ENCODE measurements at places on chromosomes 1 and 21.
A peak's percentile ranks its signal among the peaks of the same experiment; 100 is the strongest.

DNA sequence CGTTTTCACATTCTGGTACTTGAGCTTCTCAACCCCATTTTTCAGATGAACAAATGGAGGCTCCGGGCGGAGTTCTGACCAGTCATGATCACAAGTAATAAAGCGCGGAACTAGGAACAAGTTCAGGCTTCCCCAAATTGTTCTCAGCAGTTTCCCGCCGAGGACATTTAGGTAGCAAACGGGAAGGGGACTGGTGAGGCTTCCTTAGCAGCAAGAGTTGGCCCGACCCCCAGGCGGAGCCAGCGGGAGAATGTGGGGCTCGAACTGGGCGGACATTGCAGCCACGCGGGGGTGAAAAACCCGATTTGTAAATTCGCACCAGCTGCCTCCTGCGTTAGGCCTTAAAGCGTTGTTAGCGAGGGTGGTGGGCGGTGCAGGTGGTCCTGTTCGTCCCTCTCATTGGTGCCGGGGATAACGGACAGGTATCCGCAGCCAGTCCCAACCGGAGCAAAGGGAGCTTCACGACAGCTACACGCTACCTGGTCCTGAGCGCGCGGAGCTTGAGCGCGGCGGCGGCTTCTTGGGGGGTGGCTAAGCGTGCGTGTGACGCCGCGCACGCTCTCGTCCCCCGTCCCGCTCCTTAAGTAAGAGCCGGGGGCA, 15.3 kb downstream of the SEMA6C start:
- no peak for DNase-seq

DNA sequence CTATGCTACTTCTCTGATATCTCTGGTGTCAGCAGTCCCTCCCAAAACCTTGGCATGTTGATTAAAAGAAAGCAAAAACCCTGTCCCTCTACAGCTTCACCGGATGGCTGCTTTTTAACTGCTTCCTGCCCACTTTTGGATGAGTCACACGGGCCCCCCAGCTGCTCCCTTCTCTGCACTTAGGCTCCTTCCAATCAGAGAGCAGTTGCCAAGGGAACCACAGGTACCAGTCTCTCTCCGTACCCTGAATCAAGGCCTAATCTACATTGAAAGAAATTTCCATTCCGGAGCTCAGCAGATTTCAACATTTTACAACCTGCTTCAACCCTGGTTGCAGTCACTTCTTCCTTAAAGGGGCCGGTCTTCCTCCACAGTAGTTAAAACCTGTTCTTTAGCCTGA, 70.6 kb upstream of the GJB5 start:
- DNase-seq = no peak

DNA sequence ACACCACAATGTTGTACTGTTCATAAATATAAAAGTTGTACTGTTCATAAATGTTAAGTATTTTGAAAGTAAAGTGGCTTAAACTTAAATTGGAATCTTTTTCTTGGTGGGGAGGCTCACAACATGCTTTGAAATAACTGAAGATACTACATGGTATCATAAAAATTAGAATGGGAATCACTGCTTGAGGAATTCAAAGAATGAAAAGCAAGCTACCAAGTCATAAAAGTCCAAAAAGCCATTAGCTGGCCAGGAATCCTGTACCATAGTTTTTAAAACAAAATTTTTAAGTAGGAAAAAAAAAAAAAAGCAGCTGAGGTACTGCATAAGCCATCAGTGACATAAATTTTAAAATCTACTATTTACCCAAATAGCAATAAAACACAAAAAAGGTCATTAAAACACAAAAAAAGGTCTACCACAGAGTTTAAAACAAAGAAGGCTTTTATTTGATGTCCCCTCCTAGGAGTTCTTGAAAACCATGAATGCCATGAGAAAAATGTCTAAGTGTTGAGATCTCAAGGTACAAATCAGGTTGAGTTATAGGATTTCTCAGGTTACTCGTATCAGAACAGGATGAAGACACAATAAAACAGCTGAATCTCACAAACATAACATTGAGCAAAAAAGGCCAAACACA, 8.6 kb downstream of the ZZZ3 start:
- DNase-seq = no peak

GRCh38 chr1:180235077-180235501, 5.0 kb downstream of the LHX4 start:
- no peak for DNase-seq

GRCh38 chr1:98323906-98324358, 337.6 kb upstream of the SNX7 start:
- DNase-seq = peak; percentile 42

DNA sequence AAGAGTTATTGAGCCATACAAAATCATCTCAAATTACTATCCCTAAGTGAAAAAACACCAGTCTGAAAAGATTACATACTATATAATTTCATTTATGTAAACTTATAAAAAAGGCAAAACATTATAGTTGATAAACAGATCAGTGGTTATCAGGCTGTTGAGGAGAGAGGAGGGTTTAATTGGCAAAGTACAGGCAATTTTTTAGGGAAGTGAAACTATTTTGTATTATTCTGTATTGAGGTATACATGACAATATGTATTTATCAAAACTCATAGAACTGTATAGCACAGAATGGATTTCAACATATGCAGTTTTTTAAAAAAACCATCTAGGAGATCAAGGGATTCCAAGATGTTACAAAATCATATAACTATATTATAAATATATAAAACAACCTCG, 403.7 kb downstream of the LTN1 start:
- DNase-seq = no peak

GRCh38 chr1:107451715-107452114, 310.9 kb downstream of the NTNG1 start:
- DNase-seq = no peak

DNA sequence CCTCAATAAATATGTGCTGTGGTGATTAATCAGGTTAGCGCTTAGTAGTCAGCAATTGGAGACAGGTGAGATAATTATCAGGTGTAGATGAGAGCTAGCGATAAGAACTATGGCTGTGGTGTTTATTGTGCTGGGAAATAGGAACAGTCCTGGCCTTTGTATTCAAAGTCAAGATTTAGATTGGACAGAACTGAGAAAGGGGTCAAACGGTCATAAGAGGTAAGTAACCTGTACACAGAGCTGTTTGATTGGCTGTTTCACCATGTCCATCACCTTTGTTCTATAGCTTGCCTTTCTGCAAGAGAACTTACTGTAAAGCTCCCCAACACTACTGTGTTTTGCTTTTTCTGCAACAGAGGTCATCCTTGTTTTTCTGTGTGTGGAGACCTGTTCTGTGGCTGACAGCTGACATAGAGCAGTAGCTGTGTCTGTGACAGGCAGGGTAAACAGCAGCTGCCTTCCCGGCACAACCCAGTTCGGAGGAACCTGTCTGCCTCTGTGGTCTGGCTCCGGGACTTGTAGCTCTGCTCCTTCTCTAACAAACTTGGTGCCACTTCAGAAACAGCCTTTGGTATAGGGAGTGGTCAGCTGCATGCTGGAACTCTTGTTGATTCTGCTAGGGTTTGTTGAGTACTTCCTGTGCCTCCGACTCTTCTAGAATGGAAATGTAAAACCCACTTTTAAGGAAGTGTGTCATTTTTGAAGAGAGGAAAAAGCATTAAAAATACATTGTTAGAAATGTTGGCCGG, 21.1 kb upstream of the CDC42 start:
- DNase-seq = no peak

- no peak for DNase-seq
These were observed 5.0 kb downstream of the RNU1-2 start for GRCh38 chr1:16900751-16901150.

All from HTR-8/SVneo (cell line).